ENCODE measurements at places on chromosomes 2 and 18. TPM values are rescaled to one million over a fixed set of nuclear protein-coding genes. Genes with fewer than 3 reads are reported as not detected.

Gene SLC19A3
- total RNA-seq: not detected

Gene FSHR
- total RNA-seq: not detected

Gene KLHL14
- not detected for total RNA-seq

Gene RGPD3
- total RNA-seq: not detected

Gene COL4A4
- total RNA-seq: 0.02 TPM

Gene INPP1
- 15.4 TPM for total RNA-seq
